ENCODE measurements at places on chromosomes 11 and 22.

DNA sequence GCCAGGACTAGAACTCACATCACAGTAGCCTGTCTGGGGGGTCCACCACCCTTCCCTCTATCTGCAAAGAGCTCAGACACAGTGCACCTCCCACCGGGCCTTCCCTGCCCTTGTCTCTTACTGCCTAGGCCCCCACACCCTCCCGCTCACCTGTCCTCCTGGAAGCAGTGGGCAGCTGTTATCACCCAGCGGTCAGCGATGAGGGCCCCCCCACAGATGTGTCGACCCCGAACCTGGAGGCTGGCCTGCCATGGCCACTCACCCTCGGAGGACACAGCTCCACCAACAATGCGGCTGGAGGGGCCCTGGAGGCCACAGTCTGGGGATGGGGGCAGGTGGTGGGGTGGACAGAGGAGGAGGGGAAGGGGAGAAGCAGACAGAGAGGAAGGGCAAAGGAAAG lies 18.8 kb downstream of the KCTD17 start:
- DNase-seq, result no peak

DNA sequence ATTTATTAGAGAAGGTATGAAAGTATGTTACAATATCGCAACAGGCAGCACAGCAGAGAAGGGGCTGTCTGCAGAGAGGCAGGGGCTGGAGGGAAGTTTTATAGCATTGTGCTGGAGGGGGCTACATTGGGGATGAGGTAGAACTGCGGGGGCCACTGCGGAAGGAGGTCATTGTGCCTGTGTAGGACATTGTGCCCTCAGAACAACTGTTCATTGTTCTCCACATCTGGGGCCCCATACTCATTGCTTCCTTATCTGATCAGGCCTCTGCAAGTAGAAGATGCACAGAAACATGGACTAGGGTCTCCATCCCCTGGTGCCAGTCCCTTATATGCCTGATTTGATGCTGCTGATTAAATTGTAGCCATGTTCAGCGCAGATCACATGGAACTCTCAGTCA lies 12.1 kb downstream of the NADSYN1 start:
- no peak for DNase-seq

DNA sequence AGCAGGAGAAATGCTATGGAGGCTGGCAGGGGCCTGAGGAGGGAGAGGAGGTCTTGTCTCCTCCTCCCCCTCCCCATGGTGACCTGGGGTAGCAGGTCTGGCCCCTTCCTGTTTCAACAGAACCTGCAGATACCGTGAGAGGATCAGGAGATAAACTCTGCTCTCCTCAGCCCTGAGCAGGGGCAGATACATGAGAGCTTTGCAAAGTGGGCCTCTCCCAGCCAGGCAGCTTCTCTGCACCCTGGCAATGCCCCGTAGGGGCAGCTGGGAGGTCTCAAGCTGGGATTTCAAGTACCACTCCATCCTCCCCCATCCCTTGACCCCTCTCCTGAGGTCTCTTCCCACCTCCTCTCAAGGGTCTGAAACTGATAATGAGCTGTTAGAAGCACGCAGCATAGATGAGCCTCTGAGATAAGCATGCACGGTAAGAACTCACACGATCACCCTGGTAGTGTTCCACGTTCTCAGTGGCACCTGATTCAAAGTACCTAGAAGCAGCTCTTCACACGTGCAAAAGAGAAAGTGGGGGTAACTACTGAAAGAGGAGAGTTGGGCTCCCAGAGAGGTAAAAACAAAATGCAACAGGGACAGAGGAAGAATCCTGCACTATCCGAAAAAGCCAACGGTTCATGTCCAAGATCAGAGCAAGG lies 4.9 kb upstream of the CCDC86 start:
- no peak for DNase-seq

GRCh38 chr11:107243929-107244328 lies 213.7 kb downstream of the CWF19L2 start:
- no peak for DNase-seq

DNA sequence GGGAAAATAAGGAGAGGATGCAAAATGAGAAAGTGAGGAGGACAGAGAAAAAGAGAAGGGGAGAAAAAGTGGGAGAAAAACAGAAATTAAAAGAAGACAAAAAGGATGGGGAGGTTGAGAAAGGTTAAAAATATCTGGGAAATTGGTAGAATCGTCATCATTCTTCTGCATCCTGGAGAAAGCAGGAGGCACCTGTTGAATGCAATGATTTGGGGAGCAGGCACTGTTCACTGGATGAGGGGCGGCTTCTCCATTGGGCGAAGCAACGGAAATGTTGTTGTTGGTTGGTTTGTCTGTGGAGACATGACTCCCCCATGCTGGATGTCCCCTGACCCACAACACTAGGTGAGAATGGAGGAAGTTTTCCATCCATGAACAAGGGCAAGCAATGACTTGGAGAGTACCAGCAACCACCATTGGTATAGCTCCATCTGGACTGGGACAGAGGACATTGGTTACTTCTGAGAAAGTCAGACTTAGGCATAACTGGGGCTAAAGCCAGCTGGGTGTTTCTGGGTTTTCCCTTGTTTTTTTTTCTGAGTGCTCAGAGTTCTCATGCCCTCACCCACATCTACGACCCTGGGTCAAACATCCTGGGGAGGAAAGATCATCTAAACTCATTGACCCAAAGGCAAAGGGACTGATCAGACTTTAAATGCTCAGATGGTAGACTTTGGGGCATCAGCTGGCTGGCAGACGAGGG lies 11.9 kb upstream of the CD44 start:
- no peak for DNase-seq
